Lung microvascular endothelial cell (primary cell): ENCODE measurements at places on chromosomes 13 and 19. TPM values are rescaled to one million over a fixed set of nuclear protein-coding genes. Genes with fewer than 3 reads are reported as not detected.

The ATP4A gene
- not detected in 2 replicates for total RNA-seq

The RYR1 gene
- not detected in 2 replicates for total RNA-seq

The BEST2 gene
- total RNA-seq = not detected in 2 replicates

The CD177 gene
- under 0.01 and 2.6 TPM in 2 replicates for total RNA-seq

The ZNF208 gene
- under 0.01 and 0.99 TPM in 2 replicates for total RNA-seq

The F2RL3 gene
- total RNA-seq = 3.7 and 30.6 TPM in 2 replicates

The ANKLE1 gene
- 0.20 and 0.44 TPM in 2 replicates for total RNA-seq

The LGALS4 gene
- total RNA-seq = not detected in 2 replicates

The EPS8L1 gene
- total RNA-seq = 9.9 and 12.0 TPM in 2 replicates

The C3 gene
- total RNA-seq = 0.44 and 1.6 TPM in 2 replicates

The LSM14A gene
- total RNA-seq = 91.1 and 131 TPM in 2 replicates

The WIZ gene
- 3.9 and 5.6 TPM in 2 replicates for total RNA-seq
